ENCODE measurements at places on chromosomes 13 and 19.
A peak's percentile ranks its signal among the peaks of the same experiment; 100 is the strongest.

GRCh38 chr19:11506101-11506555 lies 489 bp upstream of the ZNF653 start:
- no peak for DNase-seq

DNA sequence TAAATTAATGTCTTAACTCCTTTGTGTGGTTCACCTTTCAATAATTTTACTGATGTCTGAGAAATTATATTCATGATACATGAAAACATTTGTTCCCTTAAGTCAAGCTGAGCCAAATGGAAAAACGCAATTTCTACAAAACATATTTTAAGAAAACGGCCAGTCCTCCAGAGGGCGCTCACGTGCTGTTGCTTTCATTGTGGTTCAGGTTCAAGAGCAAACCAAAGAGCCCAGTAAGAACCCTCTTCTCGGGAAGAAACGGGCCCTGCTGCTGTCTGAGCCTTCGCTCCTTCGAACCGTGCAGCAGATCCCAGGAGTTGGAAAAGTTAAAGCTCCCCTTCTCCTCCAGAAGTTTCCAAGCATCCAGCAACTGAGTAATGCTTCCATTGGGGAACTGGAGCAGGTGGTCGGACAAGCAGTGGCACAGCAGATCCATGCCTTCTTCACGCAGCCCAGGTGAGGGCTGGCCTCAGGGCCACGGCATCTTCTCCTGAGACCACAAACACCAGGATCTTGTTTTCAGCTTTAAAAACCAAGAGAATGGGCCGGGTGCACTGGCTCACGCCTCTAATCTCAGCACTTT lies 4.3 kb downstream of the FAAP24 start:
- peak; percentile 36 for DNase-seq

- no peak for DNase-seq
Observed at GRCh38 chr13:112056284-112056727, 10.6 kb upstream of the SOX1 start.

GRCh38 chr19:54162241-54162805 lies 2.8 kb upstream of the LENG1 start:
- no peak for DNase-seq

- DNase-seq: no peak
Observed at GRCh38 chr13:21436582-21436981, 22.5 kb downstream of the ZDHHC20 start.

DNA sequence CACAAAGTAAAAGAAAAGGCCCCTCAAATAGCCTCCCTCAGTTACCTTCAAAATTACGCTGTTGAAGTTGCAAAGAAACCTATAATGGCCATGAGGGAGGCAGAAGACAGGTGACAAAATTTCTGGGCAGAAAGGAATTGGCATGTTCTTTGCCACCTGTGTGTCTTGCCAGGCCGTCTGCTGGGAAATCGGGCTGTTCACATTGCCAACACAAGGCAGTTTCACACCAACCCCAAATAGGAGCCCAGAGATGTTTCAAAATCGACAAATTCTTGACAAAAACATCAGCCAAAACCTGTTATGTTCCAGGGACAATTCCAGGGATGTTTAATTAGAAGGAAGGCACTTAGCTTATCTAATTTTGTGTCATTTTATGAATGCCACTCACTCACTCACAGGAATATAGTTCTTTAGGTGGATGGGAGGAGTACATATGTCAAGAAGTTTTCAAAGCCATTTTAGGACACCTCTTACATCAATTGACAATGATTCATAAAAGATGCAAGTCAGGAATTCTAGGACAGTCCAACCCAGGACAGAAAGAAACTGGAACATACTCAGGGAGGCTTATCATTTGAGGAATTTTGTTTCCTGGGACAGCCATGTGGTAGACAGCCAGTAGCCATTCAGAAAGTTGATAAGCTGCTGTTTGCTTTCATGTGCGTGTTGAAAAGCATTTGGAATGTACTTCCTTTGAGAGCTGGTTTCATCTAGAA lies 164.5 kb downstream of the RGCC start:
- no peak for DNase-seq

DNA sequence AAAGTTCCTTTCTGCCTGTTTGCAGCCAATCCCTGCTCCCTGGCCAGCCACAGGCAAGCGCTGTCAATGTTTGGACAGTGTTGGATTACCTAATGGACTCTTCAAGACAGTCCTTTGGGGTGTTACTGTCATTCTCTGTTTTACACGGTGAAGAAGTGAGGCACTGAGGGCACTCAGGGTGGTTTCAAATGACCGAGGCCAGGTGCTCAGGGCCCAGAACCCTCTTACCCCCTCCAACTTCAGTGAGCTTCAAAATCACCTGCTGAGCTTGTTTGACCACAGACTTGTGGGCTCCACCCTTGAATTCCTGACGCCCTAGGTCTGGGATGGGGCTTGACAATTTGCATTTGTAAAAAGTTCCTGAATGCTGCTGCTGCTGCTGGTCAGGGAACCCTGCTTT lies 97.9 kb downstream of the GGACT start:
- no peak for DNase-seq

- no peak for DNase-seq
Observed at GRCh38 chr19:40221858-40222619, 3.9 kb upstream of the TTC9B start.

GRCh38 chr19:51784922-51785690 lies 9.9 kb upstream of the FPR3 start:
- no peak for DNase-seq

DNA sequence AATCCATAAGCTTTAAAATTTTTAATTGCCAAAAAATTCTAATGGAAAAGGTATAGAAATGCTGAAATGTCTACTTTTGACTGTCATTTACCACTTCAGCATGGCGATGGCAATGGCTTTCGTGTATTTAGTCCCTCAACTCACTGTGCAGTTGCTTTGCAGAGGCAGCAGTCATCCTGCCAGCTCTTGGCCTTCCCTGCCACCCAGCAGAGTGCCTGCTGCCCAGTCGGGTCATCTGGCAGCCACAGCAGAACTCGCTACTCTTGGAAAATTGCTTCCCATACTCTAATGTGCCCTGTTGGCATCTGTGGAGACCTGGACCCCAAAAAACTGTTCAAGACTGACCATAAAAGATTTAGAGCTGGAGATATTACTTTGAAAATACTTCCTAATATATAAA lies 383.2 kb downstream of the UQCRFS1 start:
- DNase-seq: no peak

GRCh38 chr13:42740753-42741152 lies 40.6 kb upstream of the FAM216B start:
- no peak for DNase-seq

GRCh38 chr13:110307767-110308655 lies 927 bp downstream of the COL4A2 start:
- DNase-seq: no peak

GRCh38 chr19:14073261-14073924 lies 807 bp downstream of the MISP3 start:
- DNase-seq: no peak

- no peak for DNase-seq
Observed at GRCh38 chr13:41820581-41821237, 140.2 kb downstream of the VWA8 start.

DNA sequence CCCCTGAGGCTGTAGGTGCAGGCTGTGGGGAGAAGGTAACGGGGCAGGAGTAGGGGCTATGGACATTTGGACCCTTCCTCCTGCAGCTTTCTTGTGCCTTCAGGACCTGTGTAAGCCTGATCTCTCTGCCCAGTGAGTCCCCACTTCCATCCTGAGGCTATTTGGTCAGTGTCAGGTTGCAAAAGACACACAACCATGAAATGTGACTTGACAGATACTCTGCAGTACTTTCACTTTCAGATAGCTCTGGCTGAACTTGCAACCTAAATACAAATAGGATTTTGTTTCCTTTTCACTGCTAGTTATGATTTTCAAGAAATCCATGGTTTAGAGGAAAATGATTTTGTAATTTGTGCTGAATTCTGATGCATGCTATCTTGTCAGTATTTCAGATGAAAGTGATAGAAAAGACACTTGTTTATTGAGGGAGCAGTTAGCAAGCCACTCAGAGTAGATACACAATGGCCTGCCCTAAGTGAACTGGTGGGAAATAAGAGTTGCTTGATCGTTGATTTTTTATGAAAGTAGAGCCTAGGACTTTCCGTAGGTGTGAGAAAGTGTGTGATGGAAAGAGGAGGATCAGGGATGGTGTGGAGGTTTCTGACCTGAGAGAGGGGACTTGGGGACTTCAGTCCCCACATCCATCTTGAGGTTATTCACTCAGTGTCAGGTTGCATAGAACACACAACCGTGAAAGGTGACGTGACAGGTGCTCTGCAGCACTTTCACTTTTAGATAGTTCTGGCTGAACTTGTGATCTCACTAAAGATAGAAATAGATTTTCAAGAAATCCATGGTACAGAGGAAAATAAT lies 18.1 kb upstream of the EID2 start:
- no peak for DNase-seq

GRCh38 chr19:39017026-39017425 lies 15.3 kb downstream of the FBXO27 start:
- no peak for DNase-seq

- DNase-seq: no peak
Observed at GRCh38 chr13:27014406-27015359, 156.9 kb downstream of the USP12 start.

DNA sequence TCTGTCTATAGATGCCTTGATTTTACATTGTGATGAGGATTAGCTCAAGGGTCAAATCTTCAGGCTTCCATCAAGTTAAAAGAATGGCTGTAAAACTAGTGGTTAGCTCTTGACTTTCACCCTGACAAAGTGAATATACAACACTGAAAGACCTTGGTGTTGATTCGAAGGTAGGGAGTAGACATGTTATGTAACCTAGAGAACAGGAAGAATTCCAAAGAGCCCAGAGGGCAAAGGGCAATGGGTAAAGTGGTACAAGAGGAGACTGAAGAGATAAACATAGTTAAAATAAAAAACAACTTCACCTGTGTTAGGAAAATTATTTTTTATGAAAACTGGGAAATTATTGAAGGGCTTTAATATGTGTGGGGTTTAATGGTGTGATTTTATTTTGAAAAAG lies 833.2 kb upstream of the KLHL1 start:
- no peak for DNase-seq

DNA sequence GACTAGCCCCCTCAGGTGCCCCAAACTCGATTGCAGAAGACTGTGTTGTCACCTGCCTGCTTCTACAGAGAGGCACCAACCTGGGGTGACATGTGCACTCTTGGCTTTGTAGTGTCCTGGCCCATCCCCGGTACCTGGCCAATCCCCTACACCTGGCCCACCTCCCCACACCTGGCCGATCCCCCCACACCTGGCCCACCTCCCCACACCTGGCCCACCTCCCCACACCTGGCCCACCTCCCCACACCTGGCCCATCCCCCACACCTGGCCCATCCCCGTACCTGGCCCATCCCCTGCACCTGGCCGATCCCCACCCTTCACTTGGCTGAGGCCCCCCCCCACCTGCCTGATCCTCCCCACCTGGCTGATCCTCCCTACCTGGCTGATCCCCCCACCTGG lies 25.4 kb downstream of the ATP11A start:
- DNase-seq: no peak

GRCh38 chr13:39023316-39023715 lies 14.6 kb downstream of the PROSER1 start:
- DNase-seq: no peak

DNA sequence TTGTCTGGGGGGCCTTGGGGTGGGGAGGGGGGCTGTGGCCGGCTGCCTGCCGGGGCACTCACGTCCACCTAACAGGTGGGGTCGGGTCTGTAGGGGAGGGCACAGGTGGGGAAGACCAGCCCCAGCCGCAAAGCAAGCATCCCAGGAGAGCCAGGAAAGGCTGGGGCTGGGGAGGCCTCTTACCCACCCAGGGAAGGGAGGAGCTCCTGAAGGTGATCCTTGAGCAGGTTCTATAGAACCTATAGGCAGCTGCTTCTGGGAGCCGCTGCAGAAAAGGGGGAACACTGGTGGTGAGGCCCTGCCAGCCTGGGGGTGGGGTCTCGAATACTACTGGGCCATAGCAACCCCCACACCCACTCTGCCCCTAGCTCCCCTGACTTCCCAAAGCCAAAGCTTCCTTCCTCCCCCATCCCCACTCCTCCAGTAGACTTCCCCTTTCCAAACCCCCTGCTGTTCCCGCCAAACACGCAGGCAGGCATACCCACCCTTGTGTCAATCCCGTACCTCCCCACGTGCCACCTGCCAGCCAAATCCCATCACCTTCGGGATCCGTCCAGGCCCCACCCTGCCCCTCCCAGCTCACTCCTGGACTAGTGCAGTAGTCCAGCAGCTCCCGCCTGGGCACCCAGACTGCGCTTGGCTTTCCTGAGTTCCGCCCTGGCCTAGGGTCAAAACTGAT lies 5.6 kb downstream of the KLF16 start:
- no peak for DNase-seq

- DNase-seq: no peak
Observed at GRCh38 chr13:98280176-98280510, 103.1 kb upstream of the RNF113B start.

DNA sequence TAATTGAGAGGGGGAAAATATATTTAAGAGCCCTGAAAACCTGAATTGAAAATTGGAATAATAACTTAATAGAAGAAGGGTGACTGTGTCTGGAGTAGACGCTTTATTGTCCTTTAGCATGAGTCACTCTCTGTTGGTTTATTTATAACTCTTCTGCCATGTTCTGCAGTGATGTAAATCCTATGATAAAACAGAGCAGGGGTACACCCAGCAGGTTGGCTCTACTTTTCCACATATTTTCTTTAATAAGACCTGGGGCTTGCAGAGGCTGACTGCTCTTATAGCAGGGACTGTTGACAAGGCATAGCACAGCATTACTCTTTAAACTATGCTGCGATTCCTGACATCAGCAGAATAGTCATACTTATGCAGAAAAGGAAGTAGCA lies 389.9 kb upstream of the PCDH9 start:
- DNase-seq: no peak

GRCh38 chr13:28012383-28012782 lies 23.9 kb upstream of the URAD start:
- no peak for DNase-seq
